ENCODE measurements at places on chromosomes 16 and 17.

GRCh38 chr17:72474719-72475477, 354.1 kb downstream of the SOX9 start:
- DNase-seq = no peak

GRCh38 chr16:62256406-62256805, 220.2 kb upstream of the CDH8 start:
- DNase-seq = no peak

GRCh38 chr17:8649157-8650118, 18.9 kb upstream of the MYH10 start:
- no peak for DNase-seq

GRCh38 chr16:75019007-75019406, 20.2 kb downstream of the ZNRF1 start:
- no peak for DNase-seq

GRCh38 chr16:83624429-83625120, 183.2 kb upstream of the HSBP1 start:
- DNase-seq = no peak

DNA sequence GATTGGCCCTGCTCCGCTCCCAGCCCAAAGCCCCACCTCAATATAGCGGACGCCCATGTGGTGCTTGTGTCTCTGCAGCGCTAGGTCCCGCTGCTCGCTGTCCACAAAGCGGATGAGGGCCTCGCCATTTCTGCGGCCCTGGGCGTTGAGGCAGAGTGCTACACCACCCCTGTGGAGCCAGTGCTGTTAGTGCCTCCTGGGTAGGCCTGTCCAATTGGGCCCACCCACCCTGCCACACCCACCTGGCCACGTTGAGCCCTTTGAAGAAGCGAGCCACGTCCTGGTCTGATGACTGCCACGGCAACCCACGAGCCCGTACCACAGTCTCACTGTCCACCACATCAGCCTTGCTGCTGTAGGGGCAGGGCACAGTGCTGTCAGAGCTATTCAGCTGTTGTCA, 3.6 kb downstream of the ESRP2 start:
- no peak for DNase-seq

- DNase-seq = no peak
Observed at GRCh38 chr16:16018705-16019104, 69.3 kb downstream of the ABCC1 start.

DNA sequence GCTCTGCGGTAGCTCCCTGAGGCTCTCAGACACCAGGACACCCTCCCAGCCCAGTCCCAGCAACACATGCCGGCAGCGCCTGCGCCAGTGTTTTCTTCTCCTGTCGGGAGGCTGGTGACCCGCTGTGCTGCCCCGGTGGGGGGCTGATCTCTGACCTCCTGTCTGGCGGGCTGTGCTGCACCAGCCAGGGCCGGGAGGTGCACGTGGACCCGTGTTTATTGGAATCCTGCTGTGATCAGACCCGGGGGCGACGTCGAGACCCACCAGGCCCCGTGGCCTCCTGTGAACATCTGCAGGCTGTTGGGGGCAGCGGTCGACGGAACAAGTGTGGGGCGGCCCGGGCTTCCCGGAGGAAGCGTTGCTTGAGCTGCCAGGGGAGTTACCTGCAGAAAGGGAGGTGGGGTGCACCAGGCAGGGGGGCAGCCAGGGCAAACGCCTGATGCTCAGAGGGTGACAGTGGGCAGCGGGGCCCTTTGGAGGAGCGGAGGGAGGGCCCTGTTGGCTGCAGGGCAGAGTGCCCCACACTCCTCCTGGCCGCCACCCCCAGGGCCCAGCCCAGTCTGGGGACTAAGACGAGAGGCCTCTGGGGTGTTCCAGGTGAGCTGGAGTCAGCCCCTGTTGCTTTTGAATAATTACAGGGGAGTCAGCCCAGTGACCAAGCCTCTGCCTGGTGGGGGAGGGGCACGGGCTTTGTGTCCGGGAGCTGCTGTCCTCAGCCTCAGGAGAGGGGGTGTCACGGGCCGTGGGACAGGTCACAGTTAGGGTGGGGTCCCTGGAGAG, 2.3 kb upstream of the SSTR5 start:
- no peak for DNase-seq

- DNase-seq = no peak
Observed at GRCh38 chr16:1193825-1194581, 31.1 kb downstream of the TPSG1 start.

GRCh38 chr17:32495359-32496231, 8.8 kb downstream of the CDK5R1 start:
- DNase-seq = no peak

GRCh38 chr16:87098976-87099720, 218.0 kb downstream of the C16orf95 start:
- DNase-seq = no peak

DNA sequence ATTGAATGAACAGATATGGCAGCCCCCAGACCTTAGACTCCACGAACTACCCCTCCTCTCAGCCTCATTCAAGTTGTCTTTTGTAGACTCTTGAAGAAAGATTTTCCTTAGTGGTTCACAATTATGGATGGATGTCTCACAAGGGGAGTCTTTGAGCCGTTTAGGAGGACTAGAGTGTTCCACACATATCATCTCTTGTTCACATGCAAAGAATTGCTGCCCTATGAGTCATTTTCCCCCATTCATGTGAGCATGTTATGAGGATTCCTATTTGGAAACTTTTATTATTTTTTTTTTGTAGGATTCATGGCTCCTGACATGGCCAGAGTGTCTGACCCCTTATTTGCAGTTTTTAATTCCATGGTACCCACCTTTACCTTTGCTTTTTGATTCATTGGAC, 237.1 kb downstream of the SHISA9 start:
- DNase-seq = no peak

Data from stimulated activated CD8-positive, alpha-beta memory T cell treated with anti-CD3 and anti-CD28 coated beads, Interleukin-2, amount 100 ng/mL, for 1 hour (primary cell).